H1 (cell line): ENCODE measurements at places on chromosomes 16 and 17. TPM values are rescaled to one million over a fixed set of nuclear protein-coding genes. Genes with fewer than 3 reads are reported as not detected.
A peak's percentile ranks its signal among the peaks of the same experiment; 100 is the strongest.

GRCh38 chr17:68762911-68763310 is 161.7 kb upstream of the FAM20A start:
- H3K4me3 ChIP-seq, result no peak overlapping the region
- H3K4me1 ChIP-seq, result peaks cover 6% of the 10 kb centered on the region
- no peak for DNase-seq
- H3K27me3 ChIP-seq, result no peaks in the 10 kb centered on the region
- no peak overlapping the region for H3K27ac ChIP-seq

DNA sequence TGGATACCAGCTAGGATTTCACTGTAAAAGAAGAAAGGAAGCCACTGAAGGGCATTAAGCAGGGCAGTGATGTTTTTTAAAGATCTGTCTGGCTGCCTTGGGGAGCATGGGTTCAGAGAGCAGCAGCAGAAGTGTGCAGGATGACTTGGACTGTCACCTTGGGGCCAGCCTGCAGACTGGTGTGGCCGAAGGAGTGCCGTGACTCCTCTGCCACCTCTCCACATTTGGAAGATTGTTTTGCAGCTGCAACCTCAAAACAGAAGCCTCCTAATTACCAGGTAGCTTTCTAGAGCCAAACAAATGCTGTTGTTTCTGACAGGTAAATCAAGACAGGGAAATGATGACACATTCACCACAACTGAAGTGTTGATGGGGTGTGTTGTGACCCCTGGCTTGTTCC is 681.4 kb downstream of the WWOX start:
- H3K27me3 ChIP-seq, result no peaks in the 10 kb centered on the region
- H3K36me3 ChIP-seq, result no peaks in the 10 kb centered on the region
- no peak overlapping the region for H3K27ac ChIP-seq
- no peak for DNase-seq
- H3K4me3 ChIP-seq, result no peak overlapping the region

- DNase-seq, result no peak
- H3K36me3 ChIP-seq, result no peaks in the 10 kb centered on the region
- H3K27me3 ChIP-seq, result no peaks in the 10 kb centered on the region; the same call in 1 of the 2 replicates
- no peak overlapping the region for H3K4me3 ChIP-seq
- H3K27ac ChIP-seq, result no peak overlapping the region
These were observed 13.4 kb downstream of the CD300E start for GRCh38 chr17:74610108-74610507.

- H3K4me1 ChIP-seq, result peaks cover 5% of the 10 kb centered on the region; the same call in 1 of the 2 replicates
- H3K4me3 ChIP-seq, result no peak overlapping the region
- no peak for DNase-seq
- H3K27me3 ChIP-seq, result no peaks in the 10 kb centered on the region; the same call in 1 of the 2 replicates
These were observed 6.5 kb upstream of the CACNA1H start for GRCh38 chr16:1146409-1146808.

GRCh38 chr17:72158895-72159885 is 38.4 kb downstream of the SOX9 start:
- H3K4me1 ChIP-seq, result no peaks in the 10 kb centered on the region
- no peaks in the 10 kb centered on the region for H3K36me3 ChIP-seq
- H3K27me3 ChIP-seq, result no peaks in the 10 kb centered on the region
- no peak for DNase-seq
- H3K27ac ChIP-seq, result no peak overlapping the region
- H3K4me3 ChIP-seq, result no peak overlapping the region

GRCh38 chr17:19281161-19281560 is 44.0 kb downstream of the EPN2 start:
- DNase-seq, result no peak
- peaks cover 2% of the 10 kb centered on the region for H3K36me3 ChIP-seq
- no peaks in the 10 kb centered on the region for H3K27me3 ChIP-seq

- DNase-seq, result no peak
- H3K36me3 ChIP-seq, result peaks cover 4% of the 10 kb centered on the region; the same call in 1 of the 2 replicates
- no peaks in the 10 kb centered on the region for H3K4me1 ChIP-seq
- H3K27ac ChIP-seq, result no peak overlapping the region
- H3K4me3 ChIP-seq, result no peak overlapping the region
These were observed 195.9 kb downstream of the PHKB start for GRCh38 chr16:47657032-47657431.

- no peak for DNase-seq
- H3K36me3 ChIP-seq, result no peaks in the 10 kb centered on the region
- no peaks in the 10 kb centered on the region for H3K4me1 ChIP-seq
- H3K27me3 ChIP-seq, result no peaks in the 10 kb centered on the region
- H3K27ac ChIP-seq, result no peak overlapping the region
These were observed 40.1 kb downstream of the ENGASE start for GRCh38 chr17:79114458-79115301.

GRCh38 chr17:21211825-21212479 is 2.0 kb downstream of the TMEM11 start:
- peak overlapping the region; percentile 91 for H3K4me3 ChIP-seq
- peaks cover 4% of the 10 kb centered on the region; the same call in 1 of the 2 replicates for H3K36me3 ChIP-seq
- H3K27me3 ChIP-seq, result no peaks in the 10 kb centered on the region
- DNase-seq, result no peak
- peaks cover 11% of the 10 kb centered on the region for H3K4me1 ChIP-seq

DNA sequence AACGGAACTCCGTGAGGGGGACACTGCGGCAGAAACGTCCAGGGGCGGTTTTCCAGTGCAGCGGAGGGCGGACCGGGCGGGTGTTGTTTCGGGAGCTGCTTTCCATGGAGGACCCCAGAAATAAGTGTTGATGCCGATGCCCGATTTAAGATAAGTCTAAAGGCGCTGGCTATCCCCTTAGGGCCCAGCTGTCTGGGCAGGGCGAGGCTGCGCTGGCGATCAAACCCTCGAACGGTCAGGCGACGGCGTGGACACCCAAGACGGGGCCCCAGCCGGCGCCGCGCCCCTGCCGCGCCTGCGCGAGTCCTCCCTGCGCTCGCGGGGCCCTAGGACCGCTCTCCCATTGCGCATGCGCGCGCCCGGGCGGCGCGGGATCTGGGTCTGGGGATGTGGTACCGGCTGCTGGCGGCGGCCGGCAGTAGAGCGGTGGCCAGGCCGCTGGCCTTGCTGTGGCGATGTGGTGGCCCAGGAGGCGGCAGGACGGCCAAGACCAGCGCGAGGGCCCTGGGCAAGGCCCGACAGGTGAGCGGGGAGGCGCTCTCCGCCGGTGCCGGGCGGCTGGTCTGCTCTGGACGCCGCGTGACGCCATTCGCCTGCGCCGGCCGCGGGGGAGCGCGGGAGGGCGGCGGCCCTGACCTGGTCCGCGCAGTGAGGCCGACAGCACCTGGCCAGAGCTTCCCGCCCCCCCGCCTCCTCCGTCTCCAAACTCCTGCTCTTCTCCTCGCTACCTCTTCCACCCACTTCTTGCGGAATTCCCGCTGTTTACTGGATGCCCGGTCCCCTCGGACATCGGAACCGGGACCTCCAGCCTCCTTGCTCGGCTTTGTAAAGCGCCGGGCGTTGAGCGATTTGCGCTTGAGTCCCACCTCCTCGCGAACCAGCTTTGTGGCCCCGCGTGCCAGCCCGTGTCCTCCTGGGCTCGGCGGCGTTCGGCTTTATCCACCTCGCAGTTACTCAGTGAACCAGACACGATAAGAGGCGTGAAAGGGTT is 24.0 kb downstream of the DEF8 start:
- H3K36me3 ChIP-seq, result peaks cover 4% of the 10 kb centered on the region
- DNase-seq, result peak; percentile 95
- no peaks in the 10 kb centered on the region for H3K4me1 ChIP-seq
- H3K27ac ChIP-seq, result peak overlapping the region; percentile 99
- peak overlapping the region; percentile 93 for H3K4me3 ChIP-seq

- H3K36me3 ChIP-seq, result no peaks in the 10 kb centered on the region
- no peaks in the 10 kb centered on the region for H3K27me3 ChIP-seq
- no peak overlapping the region for H3K27ac ChIP-seq
- no peaks in the 10 kb centered on the region for H3K4me1 ChIP-seq
- no peak overlapping the region for H3K4me3 ChIP-seq
These were observed 215.2 kb downstream of the ZFHX3 start for GRCh38 chr16:72832621-72833248.

DNA sequence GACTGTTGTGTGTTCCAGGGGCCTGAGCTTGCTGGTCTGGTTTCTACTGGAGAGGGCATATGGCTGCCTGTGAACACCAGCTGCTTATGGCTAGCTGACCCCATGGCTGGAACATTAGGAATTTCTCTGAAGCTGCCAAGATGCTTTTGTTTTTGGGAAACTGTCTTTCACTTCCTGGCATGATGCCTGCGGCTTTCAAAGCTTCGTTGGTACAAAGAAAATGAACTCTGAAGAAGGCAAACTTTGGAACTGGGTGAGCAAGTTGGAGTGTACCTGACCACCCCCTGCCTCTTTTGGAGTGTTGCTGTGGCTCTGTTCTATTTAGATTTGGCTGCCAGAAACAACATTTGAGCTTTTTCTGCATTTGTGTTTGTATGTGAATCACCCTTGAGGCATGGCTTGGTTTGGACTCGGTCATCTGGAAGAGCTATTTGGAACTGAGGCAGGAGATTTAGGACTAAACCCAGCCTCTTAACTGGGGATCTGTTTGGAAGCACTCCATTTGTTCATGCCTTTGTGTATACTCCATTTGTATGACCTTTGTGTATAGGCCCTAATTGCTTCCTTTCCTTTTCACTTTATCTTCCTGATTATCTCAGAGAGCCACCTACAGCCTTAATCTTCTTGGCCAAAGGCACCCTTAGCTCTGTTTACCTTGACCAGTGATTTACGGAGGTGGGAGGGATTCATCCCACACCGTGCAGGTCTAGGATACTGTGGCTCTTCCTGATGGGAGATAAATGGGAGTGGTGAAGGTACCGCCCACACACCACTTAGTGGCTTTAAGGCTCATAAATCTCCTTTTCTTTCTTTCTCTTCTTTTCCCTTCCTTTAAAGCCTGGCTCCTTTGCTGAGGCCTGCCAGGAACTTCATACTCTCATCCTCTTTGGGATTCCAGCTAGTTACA is 7.3 kb upstream of the CPHXL start:
- H3K27ac ChIP-seq, result no peak overlapping the region
- no peaks in the 10 kb centered on the region for H3K4me1 ChIP-seq
- no peaks in the 10 kb centered on the region for H3K36me3 ChIP-seq
- H3K4me3 ChIP-seq, result no peak overlapping the region
- no peaks in the 10 kb centered on the region for H3K27me3 ChIP-seq

GRCh38 chr16:66902648-66903543 is 15.8 kb downstream of the CDH16 start:
- H3K36me3 ChIP-seq, result no peaks in the 10 kb centered on the region
- H3K27me3 ChIP-seq, result no peaks in the 10 kb centered on the region
- no peak overlapping the region for H3K27ac ChIP-seq

GRCh38 chr16:15973421-15973820 is 24.0 kb downstream of the ABCC1 start:
- H3K4me3 ChIP-seq, result no peak overlapping the region
- no peaks in the 10 kb centered on the region for H3K27me3 ChIP-seq
- H3K27ac ChIP-seq, result no peak overlapping the region
- peaks cover 18% of the 10 kb centered on the region for H3K4me1 ChIP-seq

DNA sequence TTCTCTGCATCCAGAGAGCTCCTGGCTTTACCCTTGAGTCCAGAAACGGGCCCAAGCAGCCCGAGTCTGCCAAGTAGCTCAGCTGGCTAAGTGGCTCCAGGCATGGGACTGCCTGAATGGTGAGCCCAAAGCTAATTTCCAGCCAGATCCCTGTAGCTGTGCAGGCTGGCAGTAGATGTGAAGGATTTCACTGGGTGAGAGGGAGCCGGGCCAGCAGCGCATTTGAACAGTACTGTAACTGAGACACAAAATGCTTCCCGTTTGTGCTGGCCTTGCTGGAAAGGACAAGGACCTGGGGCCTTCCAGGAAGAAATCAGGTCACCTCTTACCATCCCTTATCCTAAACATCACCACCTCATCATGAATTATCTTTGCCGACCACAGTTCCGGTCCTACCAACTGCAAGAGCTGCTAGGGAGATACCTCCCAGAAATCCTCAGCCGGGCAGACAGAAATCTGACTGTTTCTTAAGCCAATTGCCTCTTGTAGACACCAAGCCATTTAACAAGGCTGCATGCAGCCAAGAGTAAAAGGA is 3.7 kb downstream of the TIMP2 start:
- peaks cover 12% of the 10 kb centered on the region for H3K4me1 ChIP-seq
- no peak overlapping the region for H3K27ac ChIP-seq
- no peaks in the 10 kb centered on the region for H3K36me3 ChIP-seq
- no peak for DNase-seq
- no peaks in the 10 kb centered on the region for H3K27me3 ChIP-seq
- H3K4me3 ChIP-seq, result no peak overlapping the region

- no peaks in the 10 kb centered on the region for H3K4me1 ChIP-seq
- H3K36me3 ChIP-seq, result peaks cover 36% of the 10 kb centered on the region
- no peak overlapping the region for H3K4me3 ChIP-seq
- DNase-seq, result no peak
- H3K27ac ChIP-seq, result no peak overlapping the region
These were observed 38.9 kb downstream of the UBN1 start for GRCh38 chr16:4886151-4886550.

The CHD9NB gene
- 3.8 and 4.5 TPM in 2 replicates for total RNA-seq

The ABCC11 gene
- not detected in 2 replicates for total RNA-seq

The TUBG2 gene
- total RNA-seq, result 13.0 and 14.8 TPM in 2 replicates

The DHRS7C gene
- total RNA-seq, result not detected in 2 replicates

The MPV17L gene
- total RNA-seq, result 7.3 and 8.2 TPM in 2 replicates

The IGF2BP1 gene
- total RNA-seq, result 487 and 513 TPM in 2 replicates

The CUEDC1 gene
- total RNA-seq, result 7.8 and 10.7 TPM in 2 replicates

The RAMP2 gene
- 12.0 and 13.4 TPM in 2 replicates for total RNA-seq

The CCL23 gene
- not detected in 2 replicates for total RNA-seq

The CLEC19A gene
- total RNA-seq, result 0.35 and 1.2 TPM in 2 replicates

The TBC1D26 gene
- total RNA-seq, result 0.71 and 0.84 TPM in 2 replicates
